ENCODE measurements at places on chromosomes 1 and 21.

DNA sequence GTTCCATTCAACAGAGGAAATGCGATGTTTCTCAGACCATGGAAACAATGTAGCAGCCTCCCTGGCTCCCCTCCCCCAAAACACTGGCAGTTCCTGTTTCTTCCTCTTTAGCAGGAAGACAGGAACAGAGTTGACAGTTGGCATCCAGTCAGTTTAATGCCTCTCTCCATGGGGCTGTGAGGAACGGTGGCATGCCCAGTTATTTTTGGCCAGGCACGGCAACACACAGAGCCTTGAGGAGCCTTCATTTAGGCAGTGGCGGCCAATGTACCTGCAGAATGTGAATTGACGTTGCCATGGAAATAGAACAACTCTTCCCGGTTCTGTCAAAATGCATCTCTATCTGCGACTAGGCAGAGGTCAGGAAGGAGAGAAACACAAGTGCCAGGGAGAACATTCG lies 330.6 kb downstream of the DSCAM start:
- no peak for DNase-seq

- no peak for DNase-seq
Measured at GRCh38 chr1:221765527-221765926, 23.6 kb upstream of the DUSP10 start.

DNA sequence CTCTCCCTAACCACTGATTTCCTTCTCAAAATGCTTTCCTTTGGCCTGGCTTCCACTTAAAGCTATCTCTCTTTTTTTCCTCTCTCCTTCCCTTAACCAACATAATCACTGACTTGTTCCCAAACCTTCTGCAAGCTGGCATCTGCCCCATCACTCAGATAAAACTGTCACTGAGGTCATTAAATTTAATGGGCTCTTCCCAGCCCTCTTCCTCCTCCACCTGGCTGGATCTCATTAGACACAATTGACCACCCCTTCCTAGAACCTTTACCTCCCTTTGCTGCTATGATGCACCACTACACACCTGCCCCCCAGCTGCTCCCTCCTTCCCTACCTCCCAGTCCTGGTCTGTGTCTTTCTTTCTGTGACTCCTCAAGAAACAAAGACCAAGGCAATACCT lies 44.0 kb upstream of the GJB5 start:
- DNase-seq, result no peak

- DNase-seq, result no peak
Measured at GRCh38 chr1:197314682-197315081, 46.6 kb downstream of the CRB1 start.

GRCh38 chr1:42807056-42807668 lies 9.8 kb upstream of the ERMAP start:
- DNase-seq, result no peak

DNA sequence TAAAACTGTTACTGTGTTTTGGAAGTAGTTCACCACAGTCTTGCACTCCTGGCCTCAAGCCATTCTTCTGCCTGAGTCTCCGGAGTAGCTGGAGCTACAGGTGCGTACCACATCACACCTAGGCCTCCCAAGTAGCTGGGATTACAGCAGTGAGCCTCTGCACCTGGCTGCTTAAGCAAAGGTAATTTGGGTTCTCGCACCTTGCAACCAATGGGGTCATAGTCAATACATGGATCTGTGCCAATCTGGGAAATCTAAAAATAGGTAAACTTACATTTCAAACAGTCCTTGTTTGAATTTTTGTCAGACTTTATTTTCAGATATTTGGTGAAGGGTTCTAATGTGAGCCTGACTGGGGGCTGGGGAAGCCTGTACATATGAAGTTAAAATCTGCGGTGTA lies 466.5 kb downstream of the PCP4 start:
- DNase-seq, result no peak

GRCh38 chr1:94542088-94542870 lies 720 bp upstream of the F3 start:
- peak; percentile 8 for DNase-seq

DNA sequence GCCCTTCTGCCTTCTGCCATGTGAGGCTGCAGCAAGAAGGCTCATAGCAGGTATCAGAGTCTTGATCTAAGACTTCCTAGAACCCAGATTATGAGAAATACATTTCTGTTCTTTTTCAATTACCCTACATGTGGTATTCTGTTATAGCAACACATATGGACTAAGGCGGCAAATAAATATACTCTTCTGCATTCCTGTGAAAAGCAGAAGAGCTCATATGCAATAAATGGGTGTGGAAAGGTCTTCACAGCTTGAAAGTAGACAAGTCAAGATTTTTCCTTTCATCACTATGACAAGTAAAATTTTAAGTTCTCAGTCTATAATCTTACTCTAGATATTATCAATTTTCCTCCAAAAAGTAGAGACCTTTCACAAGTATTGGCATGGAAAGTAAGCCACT lies 36.6 kb downstream of the TNFSF18 start:
- no peak for DNase-seq

GRCh38 chr1:41438711-41439110 lies 45.8 kb downstream of the EDN2 start:
- DNase-seq, result no peak

DNA sequence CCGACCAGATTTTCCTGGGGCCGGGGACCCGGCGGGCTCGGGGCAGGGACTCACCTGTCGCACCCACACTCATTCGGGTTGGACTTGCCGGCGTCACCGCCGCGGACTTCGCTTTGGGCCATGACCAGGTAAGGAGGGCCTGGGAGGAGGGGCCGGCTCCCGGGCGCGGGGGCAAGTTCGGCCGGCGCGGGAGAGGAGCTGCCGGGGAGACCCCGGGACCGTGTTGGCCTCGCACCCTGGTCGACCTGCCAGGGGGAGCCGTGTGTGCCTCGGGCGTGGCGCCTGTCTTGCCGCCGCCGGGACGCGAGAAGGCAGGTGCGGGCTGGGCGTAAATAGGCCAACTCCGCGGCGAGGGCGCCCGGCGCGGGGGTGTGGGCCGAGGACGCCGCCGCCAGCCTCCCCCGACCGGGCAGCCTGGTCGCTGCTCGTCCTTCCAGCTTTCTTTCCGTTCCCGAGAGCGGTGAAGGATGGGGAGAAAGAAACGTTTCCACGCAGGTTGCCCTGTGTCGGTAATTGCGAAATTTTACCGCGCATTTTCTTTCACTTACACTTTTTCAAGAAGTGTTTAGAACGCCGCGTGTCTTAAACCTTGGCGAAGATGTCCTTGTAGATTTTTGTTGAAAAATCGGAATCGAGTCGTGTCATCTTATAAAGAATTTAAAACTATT lies 558 bp downstream of the USP1 start:
- DNase-seq, result no peak

DNA sequence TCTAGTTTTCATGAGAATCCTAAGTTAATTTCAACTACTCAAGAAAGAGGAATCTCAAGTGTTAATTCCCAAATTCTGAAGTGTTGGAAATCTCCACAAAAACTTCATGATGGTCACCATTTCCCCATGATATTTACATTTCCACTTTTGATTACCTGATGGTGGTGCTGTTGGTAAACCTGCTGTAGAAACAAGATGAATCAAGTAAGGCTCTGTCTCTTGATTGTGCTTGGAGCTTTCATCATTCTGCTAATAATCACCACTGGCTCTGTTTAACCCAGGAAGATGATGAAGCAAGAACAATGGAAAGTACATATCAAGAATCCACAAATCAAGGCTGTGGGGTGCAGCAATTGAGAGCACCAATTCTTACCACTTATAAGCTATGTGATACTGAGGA lies 77.8 kb downstream of the C4BPA start:
- DNase-seq, result peak; percentile 54

DNA sequence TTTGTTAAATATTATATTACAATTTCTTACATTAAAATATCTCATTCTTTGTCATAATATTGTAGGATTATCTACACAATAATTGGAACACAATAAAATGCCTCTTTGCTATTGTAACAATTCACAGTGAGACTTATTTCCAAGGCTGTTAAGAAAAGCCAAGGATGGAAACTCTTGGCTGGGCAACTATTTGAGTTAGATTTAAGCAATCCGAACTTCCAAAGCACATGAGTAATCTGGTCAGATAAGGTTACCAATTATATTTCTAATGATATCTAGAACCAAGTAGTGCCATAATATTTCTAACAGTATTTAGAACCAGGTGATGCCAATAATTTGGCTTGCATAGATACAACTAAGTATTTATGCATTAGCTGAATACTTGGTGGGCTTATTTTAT lies 154.7 kb upstream of the KCNK2 start:
- no peak for DNase-seq

DNA sequence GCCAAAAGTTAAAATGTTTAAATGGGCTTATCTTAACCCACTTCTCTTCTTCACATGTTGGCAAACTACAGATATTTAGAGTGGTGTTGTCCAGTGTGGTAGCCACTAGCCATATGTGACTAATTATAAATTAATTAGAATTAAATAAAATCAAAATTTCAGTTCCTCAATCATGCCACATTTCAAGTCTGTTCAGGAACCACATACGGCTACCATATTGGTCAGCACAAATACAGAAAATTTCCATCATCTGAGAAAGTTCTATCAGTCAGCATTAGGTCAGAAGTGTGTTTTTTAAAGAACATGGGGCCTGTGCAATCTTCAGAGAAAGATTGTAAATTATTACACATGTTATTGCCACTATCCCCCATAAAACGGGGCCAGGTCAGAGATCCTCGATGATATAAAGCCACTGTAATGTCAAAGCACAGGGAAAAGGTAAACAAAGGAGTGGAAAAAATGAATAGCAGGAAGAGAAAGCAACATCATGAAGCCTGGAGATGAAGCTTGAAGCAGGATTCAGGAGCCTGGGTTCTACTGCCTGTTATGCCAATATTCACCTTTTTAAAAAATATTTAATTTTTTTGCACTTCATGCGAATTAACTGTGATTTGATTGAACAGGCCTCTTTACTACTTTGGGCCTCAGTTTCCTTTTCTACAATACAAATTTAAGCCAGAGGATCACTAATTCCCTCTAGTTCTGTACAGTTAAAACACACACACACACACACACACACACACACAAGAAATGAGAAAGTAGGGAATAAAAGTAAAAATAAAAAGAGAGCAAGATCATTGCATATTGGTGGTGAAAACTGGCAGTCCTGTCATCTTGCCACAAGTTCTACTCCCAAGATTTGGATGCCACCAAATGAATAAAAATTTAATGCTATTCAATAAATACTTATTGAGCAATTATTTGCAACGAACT lies 2.3 kb downstream of the RSBN1 start:
- no peak for DNase-seq

DNA sequence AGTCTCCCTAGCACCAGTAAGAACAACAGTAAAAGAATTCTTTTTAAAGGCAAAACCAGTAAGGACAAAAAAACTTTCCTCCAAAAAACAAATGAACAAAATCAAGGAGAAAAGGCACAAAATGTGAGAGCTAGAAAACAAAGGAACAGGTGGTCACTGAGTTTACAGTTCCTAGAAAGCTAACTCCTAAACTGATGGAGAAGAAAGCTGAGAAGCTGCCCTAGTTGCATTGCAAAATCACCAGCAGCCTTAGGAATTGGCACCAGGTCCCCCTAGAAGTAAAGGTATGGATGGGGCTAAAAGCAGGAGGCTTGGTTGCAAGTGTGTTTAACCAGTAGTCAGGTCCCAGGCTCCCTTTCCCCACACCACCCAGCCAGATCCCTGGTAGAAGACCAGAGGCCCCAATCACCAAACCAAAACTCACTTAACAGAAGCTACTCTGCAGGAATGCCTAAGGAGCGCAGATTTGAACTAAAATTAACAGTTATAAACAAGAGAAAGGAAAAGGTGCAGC lies 47.6 kb downstream of the RAB3GAP2 start:
- no peak for DNase-seq

DNA sequence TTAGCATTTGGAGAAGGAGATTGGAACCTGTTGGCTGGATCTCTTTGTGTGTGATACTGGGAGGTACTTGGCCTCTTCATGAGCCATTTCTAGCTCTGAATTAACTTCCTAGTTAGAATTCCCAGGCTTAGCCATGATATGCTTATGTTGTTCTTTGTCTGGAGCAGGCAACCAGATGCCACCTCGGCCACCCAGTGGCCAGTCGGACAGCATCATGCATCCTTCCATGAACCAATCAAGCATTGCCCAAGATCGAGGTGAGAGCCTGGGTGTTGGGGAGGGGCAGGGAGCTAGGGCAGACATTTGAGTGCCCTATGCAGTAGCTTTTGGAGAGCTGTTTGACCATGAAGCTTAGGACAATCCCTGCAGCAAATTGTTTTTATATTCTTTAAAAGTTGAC lies 26.5 kb upstream of the PIGV start:
- DNase-seq, result no peak

GRCh38 chr1:155076371-155076770 lies 2.3 kb upstream of the EFNA3 start:
- no peak for DNase-seq

- no peak for DNase-seq
Measured at GRCh38 chr1:44645476-44646244, 28.6 kb downstream of the TMEM53 start.

- DNase-seq, result no peak
Measured at GRCh38 chr1:178642282-178642681, 82.8 kb upstream of the RALGPS2 start.

GRCh38 chr1:155223047-155223446 lies 14.6 kb downstream of the MTX1 start:
- peak; percentile 47 for DNase-seq

DNA sequence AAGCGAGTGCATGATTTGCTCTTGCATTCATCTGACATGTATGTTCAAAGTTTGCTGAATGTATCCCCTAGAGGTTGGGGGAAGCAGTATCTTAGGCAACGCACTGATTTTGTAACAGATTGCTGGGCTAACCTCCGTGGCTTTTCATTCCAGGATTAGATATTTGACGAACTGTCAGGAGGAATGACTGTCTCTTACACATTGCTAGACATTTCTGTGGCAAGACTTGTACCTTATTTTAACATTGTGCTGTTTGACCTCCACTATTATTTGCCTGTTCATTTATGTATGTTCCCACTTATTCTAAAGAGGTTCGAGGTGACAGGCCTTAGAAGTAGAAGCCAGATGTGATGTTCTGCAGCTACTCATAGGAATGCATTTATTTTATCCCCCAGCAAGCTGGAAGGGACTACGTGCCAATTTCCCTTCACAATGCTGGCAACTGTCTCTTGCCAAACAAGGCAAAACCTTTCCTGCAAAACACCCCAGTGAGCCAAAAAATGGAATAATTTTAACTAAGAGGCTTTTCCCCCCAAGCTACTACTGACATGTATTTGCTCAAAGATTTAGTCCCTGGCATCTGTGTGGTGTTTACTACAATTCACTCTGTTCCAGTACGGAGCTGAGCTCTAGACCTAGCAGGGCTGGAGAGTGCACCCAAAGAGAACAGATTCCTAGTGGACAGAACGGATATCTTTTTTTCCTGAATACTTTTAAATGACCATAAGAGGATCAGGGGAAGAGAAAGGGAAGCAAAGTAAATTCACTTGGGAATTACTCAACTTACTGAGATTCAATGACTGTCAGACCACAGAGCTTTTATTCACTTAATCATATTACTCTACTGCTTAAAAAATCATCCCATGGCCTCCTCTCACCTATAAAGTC lies 646.2 kb downstream of the SMYD3 start:
- no peak for DNase-seq

GRCh38 chr1:182235952-182236650 lies 155.5 kb downstream of the GLUL start:
- no peak for DNase-seq

GRCh38 chr1:228801068-228801467 lies 65.8 kb downstream of the RHOU start:
- no peak for DNase-seq

GRCh38 chr1:23984417-23985186 lies 4.5 kb upstream of the SRSF10 start:
- no peak for DNase-seq
